ENCODE measurements at places on chromosomes 3 and 15. TPM values are rescaled to one million over a fixed set of nuclear protein-coding genes. Genes with fewer than 3 reads are reported as not detected.

The SLCO3A1 gene
- 0.83 TPM for total RNA-seq

The CHRNA3 gene
- total RNA-seq = not detected

The TNFAIP8L3 gene
- 38.3 TPM for total RNA-seq

The WDR82 gene
- total RNA-seq = 71.8 TPM

The ARPP21 gene
- total RNA-seq = not detected

The HGD gene
- 0.44 TPM for total RNA-seq

The SNUPN gene
- total RNA-seq = 19.3 TPM

The AP4E1 gene
- 10.1 TPM for total RNA-seq

The LAMB2 gene
- total RNA-seq = 374 TPM

The EIF1B gene
- 46.0 TPM for total RNA-seq

The PROK2 gene
- total RNA-seq = not detected

The IL20RB gene
- total RNA-seq = 1.6 TPM

The HYAL1 gene
- 2.2 TPM for total RNA-seq

The CHRM5 gene
- not detected for total RNA-seq

The MYRIP gene
- 11.9 TPM for total RNA-seq

The GCSAM gene
- total RNA-seq = not detected

The SLC28A1 gene
- total RNA-seq = not detected

The NPAP1 gene
- total RNA-seq = not detected

The MKRN2OS gene
- not detected for total RNA-seq

The CEMIP gene
- not detected for total RNA-seq
